Fibroblast of pulmonary artery (primary cell): ENCODE measurements at places on chromosomes 4 and X.

DNA sequence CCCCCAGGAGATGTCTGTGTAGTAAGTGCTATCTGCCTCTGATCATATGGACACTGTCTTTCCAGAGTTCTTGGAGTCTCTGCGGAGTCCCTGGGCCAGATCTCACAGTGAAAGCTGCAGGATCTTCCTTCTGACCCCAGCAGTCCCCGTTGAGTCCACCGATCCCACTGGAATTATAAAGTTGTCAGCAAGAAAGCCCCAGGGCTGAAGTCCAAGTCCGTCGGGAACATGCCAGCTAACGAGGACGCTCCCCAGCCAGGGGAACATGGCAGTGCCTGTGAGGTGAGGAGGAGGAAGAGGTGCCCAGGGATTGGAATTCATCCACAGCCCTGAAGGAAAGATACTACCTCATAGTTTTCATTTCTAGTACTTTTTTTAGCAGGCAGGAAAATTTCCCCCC is 9.3 kb downstream of the ZNF81 start:
- DNase-seq, result no peak

- DNase-seq, result no peak
Measured at GRCh38 chr4:159689526-159689925, 586.6 kb downstream of the RAPGEF2 start.

DNA sequence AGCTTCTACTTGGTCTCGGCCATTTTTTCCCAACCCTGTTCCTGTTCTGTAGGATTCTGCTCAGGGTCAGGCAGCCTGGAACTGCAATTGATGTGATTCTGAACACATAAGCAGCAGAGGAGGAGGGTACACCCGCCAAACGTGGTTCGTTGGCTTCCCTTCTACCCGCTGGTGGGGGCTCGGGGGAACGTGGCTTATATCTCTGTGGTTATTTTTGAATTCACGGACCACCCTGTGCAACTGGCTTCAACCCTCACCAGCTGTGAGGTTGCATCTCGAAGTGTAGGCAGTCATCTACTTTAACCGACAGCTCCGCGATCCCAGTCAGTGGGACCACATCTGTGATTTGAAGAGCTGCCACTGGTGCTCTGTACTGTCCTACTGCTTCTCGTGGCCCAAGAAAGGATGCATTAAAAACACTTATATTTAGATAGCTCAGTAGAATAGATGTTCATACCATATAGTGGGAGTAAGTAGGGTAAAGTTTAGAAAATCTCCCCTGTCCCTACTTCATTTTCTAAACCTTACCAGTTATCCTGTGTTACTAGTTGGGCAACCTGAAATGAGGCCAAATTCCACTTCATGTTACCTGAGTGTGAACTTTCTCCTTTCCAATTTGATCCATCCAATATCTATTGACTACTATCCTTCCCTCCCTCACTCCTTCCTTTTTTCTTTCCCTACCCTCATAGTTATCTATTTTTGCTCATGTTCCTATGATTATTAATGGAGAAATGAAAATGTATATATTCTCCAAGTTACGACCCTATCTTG is 80.4 kb upstream of the BCOR start:
- DNase-seq, result no peak

GRCh38 chr4:55635282-55635681 is 816 bp downstream of the NMU start:
- DNase-seq, result no peak

GRCh38 chr4:184955636-184956035 is 62.7 kb upstream of the HELT start:
- no peak for DNase-seq

- no peak for DNase-seq
Measured at GRCh38 chr4:177952723-177953122, 510.5 kb upstream of the AGA start.

GRCh38 chr4:57249083-57249482 is 138.9 kb upstream of the IGFBP7 start:
- DNase-seq, result peak; percentile 43

DNA sequence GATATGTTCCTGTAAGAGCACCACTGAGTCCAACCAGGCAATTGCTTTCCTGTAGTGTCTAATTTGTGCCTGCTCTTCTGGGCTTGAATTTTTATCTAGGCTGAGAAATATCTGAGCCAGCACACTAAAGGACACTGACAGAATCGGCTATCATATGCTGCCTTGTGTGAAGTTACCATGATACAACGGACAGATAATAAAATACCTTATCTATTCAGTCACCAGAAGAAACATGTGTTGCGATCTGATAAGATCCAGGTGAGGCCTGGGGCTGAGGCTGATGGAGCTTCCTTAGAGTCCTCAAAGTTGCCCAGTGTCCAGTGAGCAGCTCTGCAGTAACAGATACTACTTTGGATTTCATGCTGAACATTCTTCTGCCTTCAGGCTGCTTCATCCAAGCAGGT is 111.8 kb downstream of the ZNF518B start:
- no peak for DNase-seq

DNA sequence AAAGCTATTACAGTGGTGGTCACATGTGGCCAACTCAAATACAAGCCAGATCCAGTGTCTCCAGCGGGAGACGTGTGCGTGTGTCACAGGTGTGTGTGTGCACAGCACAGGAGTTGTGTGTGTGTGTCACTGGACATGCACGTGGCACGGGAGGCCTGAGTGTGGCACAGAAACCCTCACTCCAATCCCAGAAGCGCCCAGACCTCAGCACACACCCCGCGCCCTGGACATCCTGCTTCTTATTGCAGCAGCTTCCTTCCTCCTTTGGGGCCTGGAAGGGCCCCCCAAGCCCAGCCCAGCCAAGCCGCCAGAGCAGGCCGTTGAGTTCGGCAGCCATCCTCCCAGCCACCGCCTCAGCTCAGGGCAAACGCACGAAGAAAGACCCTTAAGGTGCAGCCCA is 37.9 kb downstream of the ACOX3 start:
- no peak for DNase-seq

DNA sequence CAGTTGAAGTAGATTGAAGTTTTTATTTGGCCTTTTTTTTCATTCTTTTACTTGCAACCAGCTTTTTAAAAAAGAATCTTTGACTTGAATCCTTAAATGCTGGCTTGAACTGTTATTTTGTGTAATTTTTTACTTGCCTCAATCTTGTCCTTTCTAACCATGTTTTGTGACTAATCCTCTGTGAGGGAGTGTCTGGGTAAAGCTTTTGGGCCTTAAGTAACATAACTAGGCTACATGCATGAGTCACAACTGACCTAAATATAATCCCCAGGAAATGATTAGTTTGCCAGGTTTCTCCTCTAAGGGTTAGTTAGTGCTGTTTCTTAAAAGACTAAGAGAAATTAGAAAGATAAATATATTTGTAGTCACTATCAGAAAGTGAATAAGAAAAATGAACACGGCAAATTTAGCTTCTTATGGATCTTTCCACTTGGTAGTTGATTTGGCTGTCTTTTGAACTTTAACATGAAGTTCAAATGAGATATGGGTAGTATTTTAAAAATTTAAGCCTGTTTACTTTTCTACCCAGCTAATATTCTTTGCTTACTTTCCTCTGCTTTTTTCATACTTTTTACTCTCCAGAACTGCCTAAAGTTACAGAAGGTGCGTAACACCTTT is 13.0 kb downstream of the EXOC1 start:
- DNase-seq, result peak; percentile 94

GRCh38 chr4:183721207-183722081 is 62.4 kb downstream of the TRAPPC11 start:
- DNase-seq, result peak; percentile 54
